ENCODE measurements at places on chromosomes 5 and 9.

GRCh38 chr5:122723606-122724352 is 51.1 kb upstream of the SNX2 start:
- DNase-seq: no peak

- peak; percentile 55 for DNase-seq
These were observed 73.0 kb downstream of the PTPDC1 start for GRCh38 chr9:94157050-94157801.

DNA sequence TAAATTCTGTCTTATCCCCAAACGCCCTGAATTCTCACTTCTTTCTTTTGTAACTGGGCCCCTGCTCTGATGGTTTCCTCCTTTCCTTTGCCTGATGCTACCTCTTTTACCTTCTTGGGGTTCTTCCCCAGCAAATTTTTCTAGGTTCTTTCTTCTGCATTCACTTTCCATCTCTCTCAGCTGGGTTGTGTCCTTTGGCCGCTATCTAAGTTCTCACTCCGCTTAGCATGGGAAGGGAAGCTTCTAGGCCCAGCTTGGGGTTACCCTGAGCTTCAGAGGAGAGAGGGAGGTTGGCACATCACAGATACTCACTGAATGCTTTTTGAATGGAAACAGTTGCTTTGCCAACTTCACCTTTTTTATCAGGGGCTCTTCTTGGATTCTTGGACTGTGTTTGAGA is 17.0 kb downstream of the PALM2AKAP2 start:
- DNase-seq: no peak

GRCh38 chr9:108704156-108704852 is 151.5 kb downstream of the ACTL7B start:
- DNase-seq: no peak

DNA sequence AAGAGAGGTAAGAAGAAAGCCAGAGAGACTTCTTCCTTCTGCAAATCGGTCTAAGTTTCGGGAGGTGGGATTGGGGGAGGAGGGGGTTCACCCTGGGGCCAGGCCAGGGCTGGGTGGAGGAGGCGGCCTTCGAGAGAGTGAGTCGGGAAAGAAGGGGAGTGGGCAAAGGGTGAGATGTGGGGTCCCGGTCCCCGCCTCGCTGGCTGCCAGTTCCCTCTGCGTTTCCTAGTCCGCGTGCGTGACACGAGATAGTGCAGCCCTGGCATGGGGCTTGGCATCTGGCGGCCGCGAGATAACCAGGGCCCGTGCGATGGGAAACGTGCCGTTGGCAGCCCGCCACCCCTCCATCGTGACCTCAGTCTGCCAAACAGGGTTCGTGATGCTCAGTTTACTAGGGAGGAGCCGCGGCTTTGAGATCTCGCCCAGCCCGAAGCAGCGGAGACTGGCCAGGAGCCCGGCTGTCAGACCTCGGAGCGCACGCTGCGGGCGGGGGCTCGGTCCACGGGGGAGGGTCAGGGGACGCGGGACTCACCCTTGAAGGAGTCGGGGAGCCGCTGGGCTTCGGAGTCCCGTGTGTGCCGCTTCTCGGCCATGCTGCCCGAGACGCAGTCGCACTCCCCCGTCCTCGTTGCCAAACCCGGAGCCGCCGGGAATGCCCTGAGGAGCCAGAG is at the start of gene STOM:
Gene STOM (minus strand): TSS at position 656 of the 671 bp plus-strand sequence. CDS start 63 bp downstream, at position 593.
- peak; percentile 81 for DNase-seq

Data from BE2C (cell line).